ENCODE measurements at places on chromosomes 7 and 10.

DNA sequence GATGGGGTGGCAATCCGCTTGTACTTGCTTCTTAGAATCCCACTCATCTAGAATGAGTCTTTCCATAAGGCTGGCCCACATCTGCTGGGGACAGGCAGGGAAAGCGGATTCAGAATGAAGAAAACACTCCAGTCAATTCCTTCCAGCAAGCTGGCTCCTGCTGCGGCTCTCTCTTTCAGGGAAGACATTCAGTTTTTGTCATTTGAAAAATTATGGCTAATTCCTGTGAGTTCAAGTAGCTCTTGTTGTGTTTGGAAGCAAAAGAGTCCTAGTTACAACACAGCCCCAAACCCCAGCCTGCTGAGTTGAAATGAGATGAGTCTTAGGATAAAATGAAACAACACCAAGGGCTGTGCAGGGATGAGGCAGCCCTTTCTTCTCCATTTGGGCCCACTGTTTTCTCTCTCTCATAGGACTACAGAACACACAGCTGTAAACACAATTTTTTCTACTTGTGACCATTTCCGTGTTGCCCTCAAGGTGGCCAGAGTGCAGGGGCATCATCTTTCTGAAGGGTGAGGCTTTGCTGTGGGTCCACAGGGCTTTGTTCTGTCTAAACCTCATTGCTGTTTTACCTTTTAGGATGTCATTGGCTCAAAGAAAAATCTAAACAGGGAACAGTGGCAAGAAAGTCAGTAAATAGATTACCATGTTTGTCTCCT is 90.8 kb upstream of the EEPD1 start:
- DNase-seq, result no peak

DNA sequence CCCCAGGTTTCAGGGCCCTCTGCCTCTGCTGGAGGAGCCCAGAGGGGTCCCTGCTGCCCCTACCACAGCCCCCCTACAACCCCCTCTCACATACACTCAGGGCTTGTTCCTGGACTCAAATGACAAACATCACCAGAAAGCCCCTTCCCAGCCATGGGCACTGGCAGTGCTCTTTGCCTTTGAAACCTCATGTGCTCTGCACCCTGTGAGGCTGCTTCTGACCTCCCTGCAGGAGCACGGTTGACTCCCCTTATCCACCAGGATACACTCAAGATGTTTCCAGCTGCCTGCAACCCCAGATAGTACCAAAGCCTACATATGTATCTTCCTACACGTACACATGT is 3.5 kb upstream of the ADIRF start:
- DNase-seq, result no peak

DNA sequence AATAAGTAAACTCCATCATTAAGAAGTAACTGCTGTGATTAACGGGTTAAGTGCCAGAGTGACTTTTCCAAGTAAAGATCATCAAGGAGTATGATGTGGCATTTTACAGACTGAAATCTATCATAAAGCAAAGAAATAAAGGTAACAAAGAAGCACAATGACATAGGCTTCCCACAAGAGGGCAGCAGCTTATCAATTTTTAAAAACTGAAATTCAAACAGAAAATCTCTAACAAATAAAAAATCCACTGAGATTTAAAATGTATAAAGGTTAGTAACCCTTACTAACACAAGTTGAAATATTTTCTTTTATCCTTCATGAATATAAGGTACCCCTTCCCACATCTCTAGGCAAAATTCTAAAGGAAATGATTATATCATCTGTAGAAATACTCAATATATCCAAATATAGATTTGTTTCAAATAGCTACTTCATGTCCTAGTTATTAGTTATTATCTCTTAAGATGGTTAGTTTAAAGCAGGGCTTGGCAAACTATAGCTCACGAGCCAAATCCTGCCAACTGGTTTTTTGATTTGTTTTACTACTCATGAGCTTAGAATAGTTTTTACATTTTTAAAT is 29.2 kb downstream of the FAM3C start:
- DNase-seq, result peak; percentile 56

GRCh38 chr7:119438315-119438714 is 834.7 kb upstream of the KCND2 start:
- no peak for DNase-seq

- no peak for DNase-seq
These were observed at the start of gene SLC26A5 for GRCh38 chr7:103446049-103446520. TSS of gene SLC26A5 (minus strand) at chr7:103446207. CDS start at chr7:103421514, 24,693 bp downstream.

- DNase-seq, result peak; percentile 90
These were observed 52.5 kb downstream of the PRF1 start for GRCh38 chr10:70549962-70550458.

GRCh38 chr7:467856-468545 is 51.6 kb downstream of the PDGFA start:
- peak; percentile 46 for DNase-seq

GRCh38 chr10:114078346-114078745 is 34.7 kb downstream of the ADRB1 start:
- no peak for DNase-seq

DNA sequence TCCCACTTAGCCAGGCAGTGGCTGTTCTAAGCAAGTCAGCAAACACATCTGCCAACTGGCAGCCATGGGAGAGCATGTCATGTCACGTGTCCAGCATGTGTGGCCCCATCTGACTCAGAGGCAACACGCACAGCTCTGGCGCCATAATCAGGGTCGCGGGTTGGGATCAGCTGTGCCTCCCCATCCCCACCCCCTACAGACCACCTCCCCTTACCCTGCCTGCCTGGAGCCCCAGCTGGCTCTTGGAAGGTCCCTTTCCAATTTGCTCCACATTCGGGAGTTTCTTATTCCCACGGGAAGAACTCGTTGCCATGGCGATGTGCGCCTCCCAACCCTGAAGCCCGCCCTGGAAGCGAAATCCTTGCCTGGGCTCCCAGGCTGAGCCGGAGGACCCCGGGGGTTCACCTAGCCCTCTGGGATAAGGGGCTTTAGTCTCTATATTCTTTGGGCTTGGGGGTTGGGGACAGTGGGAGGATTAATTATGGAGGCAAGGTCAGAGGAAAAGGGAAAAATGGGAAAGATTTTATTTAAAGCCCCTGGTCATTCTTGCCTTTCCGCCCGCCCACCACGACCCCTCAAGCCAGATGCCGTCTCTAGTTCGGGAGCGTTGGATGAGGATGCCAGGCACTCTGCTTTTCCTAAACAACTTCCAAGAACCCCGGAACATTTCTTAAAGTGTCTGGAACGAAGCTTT is 283.7 kb downstream of the ZEB1 start:
- no peak for DNase-seq

DNA sequence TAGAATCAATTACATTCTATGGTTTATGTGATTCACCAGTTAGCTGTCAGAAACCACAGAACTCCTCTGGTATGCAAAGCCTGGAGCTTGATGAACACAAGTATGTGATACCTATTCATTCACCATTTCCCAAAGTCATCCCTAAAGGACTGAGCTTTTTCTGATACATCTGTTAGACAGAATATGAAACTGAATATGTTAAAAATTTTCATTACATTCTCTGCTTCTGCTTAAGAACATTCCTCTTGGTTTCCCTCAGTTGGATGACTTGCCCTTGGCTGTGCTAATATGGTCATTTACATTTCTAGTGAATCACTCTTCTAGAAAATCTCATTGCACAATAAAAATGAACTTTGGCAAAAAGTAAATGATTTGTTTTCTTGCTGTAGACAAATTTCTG is 10.8 kb upstream of the PON1 start:
- no peak for DNase-seq

DNA sequence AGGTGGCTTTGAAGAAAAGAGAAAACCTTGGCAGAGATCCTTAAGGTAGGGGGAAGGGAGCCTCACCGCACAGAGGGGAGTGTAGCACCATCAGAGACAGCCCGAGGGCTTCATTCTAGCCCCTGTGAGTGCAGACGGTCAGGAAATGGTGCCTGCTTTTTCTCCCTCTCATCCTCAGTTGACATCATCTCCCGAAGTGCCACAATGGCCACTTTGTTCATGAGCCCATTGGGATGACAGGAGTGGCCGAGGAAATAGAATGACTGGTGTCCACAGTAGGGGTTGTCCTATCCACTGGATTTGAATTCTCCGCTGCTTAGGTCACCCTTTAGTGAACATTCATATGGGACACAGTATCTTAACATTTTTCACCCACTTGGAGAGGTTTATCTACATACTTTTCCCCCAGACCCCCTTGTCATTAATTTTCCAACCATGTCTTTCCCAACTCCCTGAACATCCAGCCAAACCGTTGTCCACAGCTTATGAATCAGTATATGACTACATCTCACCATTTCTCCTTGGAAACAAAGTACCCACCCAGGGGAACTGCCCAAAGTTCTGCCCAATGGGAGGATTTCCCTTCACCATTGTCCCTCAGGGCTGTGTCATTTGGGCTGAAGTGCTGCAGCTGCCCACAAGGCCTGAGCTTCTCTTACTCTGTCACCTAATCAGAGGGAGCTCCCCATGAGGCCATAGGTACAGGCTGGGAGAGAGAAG is 108.8 kb downstream of the ADCY1 start:
- DNase-seq, result no peak

GRCh38 chr10:123972481-123973401 is 81.1 kb upstream of the CPXM2 start:
- no peak for DNase-seq

GRCh38 chr10:67401711-67402110 is 294.3 kb downstream of the CTNNA3 start:
- no peak for DNase-seq

- DNase-seq, result no peak
These were observed 24.0 kb downstream of the WASL start for GRCh38 chr7:123724817-123725253.

- DNase-seq, result no peak
These were observed 1.8 kb downstream of the CALU start for GRCh38 chr7:128740996-128741395.

DNA sequence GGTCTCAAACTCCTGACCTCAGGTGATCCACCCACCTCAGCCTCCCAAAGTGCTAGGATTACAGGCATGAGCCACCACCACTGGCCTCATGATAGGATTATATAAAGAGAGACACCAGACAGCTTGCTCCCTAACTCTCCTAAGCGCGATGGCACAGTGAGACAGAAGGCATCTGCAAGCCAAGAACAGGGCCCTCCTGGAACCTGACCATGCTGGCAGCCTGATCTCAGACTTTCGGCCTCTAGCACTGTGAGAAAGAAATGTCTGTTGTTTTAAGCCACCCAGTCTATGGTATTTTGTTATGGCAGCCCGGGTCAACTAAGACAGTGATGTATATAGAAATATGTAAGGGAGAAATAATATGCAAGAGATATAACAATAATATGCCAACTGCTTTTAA is 51.2 kb downstream of the SRPK2 start:
- no peak for DNase-seq

DNA sequence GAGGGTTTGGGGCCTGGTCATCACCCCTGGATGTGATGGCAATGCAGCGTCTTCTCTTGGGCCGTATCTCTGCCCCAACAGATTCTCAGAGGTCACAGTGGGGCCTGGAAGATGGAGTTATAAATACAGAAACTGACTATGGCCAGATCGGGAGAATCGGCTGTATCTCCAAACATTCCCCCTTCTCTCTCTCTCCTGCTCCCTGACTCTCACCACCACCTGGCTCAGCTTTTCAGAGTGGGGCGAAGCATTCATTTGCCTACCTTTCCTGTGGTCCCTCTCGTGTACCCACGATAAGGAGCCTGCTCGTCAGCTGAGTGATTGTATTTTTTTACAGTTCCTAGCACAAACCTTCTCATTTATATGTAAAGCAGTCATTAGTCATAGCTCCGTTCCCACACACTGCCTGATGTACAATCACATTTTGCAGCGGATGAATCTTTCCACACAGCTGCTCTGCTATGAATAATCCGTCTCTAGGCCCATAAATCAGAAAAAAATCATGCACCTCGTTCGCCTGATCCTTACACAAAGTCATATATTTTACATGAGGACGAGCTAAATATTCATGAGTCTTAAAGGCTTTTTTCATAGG is 23.2 kb upstream of the BTRC start:
- no peak for DNase-seq

DNA sequence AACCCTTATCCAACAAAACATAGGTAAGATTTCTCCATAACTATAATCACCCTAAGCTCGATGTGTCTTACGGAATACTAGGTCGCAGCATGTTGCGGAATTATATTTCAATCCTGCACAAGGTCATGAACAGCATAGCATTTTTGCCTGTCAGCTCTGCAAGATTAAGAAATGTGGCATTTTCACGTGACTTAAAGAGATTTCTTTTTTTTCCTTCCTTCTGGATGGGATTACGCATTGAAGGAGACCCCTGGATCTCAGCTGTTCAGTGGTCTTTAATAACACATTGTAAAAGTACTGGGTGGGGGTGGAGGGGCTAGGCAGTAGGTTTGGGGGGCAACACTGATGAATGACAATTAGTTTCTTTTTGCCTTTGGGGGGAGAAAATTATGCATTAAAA is 106.7 kb downstream of the CUBN start:
- peak; percentile 47 for DNase-seq

- DNase-seq, result peak; percentile 23
These were observed 3.9 kb downstream of the LSMEM1 start for GRCh38 chr7:112484671-112485167.

- DNase-seq, result no peak
These were observed 219.1 kb downstream of the EMX2 start for GRCh38 chr10:117761695-117762094.

DNA sequence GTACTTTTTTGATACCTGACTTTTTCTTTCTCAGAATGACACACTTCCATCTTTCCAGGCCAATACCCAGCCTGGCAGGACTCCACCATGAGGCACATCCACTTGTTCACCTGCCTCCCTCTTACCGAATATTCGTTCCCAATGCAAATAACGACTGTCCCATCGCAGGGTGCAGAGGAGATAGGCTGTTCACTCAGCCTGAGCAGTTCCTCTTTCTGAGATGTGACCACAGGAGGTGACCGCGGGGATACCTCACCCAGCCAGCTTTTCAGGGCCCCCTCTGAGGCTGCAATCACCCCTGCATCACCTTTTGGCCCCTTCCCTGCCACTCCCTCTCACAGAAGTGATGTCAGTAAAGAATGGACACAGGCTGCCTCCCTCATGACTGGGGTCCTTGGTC is 28.3 kb downstream of the PTPRN2 start:
- no peak for DNase-seq

- no peak for DNase-seq
These were observed 266.2 kb downstream of the CAMK1D start for GRCh38 chr10:12615296-12616220.

DNA sequence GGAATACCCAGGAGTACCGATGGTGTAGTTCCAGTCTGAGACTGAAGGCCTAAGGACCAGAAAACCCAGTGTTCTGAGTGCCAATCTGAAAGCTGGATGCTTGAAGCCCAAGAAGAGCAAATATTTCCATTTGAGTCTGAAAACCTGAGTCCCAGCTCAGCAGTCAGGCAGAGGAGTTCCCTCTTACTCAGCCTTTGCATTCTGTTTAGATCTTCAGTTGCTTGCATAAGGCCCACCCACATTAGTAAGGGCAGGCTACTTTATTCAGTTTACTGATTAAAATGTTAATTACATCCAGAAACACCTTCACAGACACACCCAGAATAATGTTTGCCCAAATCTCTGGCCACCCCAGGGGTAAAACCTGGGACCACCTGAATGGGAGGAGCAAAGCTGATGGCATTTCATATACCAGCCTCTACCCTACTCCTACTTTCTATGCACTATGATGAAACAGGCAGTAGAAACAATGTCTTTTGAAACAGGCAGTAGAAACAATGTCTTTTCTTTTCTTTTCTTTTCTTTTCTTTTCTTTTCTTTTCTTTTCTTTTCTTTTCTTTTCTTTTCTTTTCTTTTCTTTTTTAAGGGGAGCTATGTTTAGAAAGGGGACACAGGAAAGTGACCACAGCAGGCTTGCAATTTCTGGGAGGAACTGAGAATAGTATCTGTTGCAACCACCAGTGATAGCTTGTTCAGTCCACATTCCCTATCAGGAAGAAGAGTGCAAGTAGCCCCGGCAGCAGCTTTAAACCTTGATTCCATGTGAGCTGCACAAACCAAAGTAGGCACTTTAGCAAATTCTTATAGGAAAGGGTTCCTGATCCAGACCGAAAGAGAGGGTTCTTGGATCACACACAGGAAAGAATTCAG is 30.6 kb downstream of the FAM237B start:
- DNase-seq, result peak; percentile 38
